ENCODE measurements at places on chromosomes 6 and 20.

GRCh38 chr6:87656857-87657256 is 45.2 kb downstream of the AKIRIN2 start:
- peak; percentile 3 for DNase-seq

DNA sequence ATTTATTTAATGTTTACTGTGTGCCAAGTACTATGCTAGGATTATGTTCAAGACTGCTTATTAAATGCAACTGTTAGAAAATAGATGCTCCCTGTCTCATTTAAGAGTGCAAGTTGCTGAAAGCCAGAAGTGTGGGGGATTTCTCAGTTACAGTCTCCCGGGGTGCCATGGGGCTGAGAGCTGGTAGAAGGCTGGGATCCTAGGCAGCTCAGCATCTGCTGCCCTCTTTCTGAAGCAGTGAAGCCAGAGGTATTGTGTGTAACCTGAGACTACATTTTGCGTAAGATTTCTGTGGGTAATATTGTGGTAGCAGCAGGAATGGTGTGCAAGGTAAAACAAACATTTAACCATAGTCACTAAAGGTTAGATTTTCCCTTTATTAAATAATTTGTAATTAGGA is 120.6 kb downstream of the AKAP7 start:
- DNase-seq, result no peak

DNA sequence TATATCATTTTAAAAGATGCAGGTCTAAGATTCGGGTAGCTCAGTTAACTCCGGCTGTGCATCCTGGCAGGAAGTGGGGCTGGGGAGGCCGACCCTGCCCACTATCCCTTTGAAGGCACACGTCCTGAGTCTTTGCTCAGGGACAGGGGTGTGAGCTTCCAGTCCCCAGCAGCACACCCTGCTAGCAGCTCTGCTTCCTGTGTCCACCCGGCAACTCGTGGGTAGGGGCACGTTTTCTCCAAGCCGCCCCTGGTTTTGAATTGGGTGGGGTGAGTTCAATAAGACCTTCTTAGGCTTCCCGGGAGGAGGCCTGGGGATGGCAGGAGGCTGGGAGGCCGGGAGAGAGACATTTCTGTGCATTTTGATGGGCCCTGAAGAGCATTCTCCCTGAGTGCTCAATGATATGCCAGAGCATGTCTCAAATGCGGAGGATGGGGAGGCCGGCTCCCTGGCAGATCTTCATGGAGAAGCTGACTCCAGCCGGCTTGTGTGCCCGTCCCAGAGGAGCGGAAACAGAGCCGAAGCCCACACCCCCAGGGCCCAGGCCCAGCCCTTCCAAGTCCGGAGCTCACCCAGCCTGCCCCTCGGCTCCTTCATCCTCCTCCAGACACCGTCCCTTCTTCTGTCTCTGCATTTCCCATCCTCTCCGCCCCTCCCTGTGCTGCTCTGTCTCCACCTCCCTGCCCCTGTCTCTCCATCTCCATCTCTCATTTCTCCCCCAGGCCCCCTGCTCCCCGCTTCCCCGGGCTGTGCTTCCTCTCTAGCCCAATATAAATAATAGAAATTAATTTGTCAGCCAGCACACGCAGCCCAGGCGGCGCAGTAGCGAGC is 36.3 kb upstream of the ZFAND3 start:
- peak; percentile 5 for DNase-seq

GRCh38 chr6:37982317-37982716 is 162.8 kb downstream of the ZFAND3 start:
- DNase-seq, result no peak

- no peak for DNase-seq
These were observed 36.9 kb upstream of the BLCAP start for GRCh38 chr20:37564388-37565133.

All from dermis microvascular lymphatic vessel endothelial cell (primary cell).